Muscle of arm (tissue), 14 donors: ENCODE measurements at places on chromosomes 12 and 14. TPM values are rescaled to one million over a fixed set of nuclear protein-coding genes. Genes with fewer than 3 reads are reported as not detected.

DNA sequence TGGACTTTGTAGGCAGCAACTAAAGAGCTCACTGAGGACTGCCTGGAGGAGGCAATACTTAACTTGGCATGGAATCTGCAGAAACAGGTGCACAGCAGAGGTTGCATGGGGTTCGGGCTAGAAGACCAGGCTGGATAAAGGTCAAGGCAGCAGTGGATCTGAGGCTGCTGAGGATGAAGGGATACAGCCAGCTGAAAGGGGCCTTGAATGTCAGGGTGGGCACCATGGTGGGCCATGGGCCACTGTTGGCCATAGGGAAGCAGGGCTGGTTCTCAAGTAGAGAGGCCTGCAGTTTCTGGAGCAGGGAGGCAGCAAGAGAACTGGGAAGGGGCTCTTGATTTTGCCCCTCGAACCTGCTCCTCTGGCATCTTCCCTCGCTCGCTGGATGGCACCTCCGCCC, 55.5 kb downstream of the C14orf132 start:
- DNase-seq = no peak

The POLE2 gene
- polyA plus RNA-seq = 9.4 TPM

- no peak for DNase-seq
Measured at GRCh38 chr12:44389038-44389437, 487.1 kb downstream of the NELL2 start.

The NAP1L1 gene
- 580 TPM for polyA plus RNA-seq

- peak; percentile 5 for DNase-seq
Measured at GRCh38 chr14:46250113-46250703, 401.4 kb downstream of the RPL10L start.

The SLC10A1 gene
- not detected for polyA plus RNA-seq

GRCh38 chr14:82987502-82988124, 1454.0 kb upstream of the SEL1L start:
- no peak for DNase-seq

DNA sequence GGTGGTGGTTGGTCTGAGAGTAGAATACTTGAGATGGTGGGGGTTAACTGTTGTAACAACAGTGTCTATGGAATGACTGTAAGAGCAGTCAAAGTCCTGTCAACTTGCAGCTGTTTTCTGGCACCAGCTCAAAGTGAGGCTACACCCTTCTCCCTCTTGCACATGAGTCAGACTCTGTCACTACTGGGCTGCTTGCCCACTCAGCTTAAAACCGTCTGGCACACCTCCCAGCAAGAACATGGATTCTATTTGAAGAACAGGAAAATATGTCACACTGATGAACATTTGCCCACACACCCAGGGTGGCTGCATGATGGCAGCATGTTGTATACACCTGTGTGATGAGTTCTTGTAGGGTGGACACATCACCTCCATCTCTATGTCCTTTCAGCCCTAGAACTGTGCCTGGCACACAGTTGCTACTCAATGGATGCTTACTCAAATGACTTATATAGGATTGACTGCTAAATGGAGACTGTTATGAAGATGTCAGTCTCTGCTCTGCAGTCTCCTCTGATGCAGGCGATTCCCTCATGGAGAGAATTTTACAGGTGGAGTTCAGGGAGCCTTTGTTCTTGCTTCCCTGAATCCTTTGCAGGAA, 19.3 kb upstream of the SERPINA6 start:
- DNase-seq = peak; percentile 90

The DPY19L2 gene
- polyA plus RNA-seq = 5.0 TPM

DNA sequence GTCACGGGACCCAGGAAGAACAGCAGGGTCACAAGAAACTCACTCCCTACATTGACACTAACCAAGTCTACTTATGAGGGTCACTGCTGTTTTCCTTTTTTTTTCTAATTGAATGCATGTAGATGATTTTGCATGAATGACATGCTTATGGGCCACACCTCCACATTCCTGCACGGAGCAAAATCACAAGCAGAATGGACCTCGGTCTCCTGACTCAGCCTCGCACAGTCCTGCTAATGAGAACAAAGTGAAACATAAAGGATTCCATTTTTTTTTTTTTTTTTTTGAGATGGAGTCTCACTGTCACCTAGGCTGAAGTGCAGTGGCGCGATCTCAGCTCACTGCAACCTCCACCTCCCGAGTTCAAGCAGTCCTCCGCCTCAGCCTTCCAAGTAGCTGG, 12.3 kb downstream of the SCARB1 start:
- no peak for DNase-seq

The FOXG1 gene
- 0.04 TPM for polyA plus RNA-seq

- no peak for DNase-seq
Measured at GRCh38 chr14:67982711-67983608, 163.4 kb downstream of the RAD51B start.

- no peak for DNase-seq
Measured at GRCh38 chr14:87613881-87614280, 379.1 kb downstream of the GALC start.

GRCh38 chr12:32198555-32198954, 91.9 kb downstream of the BICD1 start:
- DNase-seq = no peak
